ENCODE measurements at places on chromosomes 2 and 18.

- H3K36me3 ChIP-seq, result no peaks in the 10 kb centered on the region
- H3K27ac ChIP-seq, result no peak overlapping the region
- peak; percentile 74 for DNase-seq
- no peaks in the 10 kb centered on the region for H3K27me3 ChIP-seq
- no peak overlapping the region for H3K4me3 ChIP-seq
- peaks cover 11% of the 10 kb centered on the region for H3K4me1 ChIP-seq
These were observed 52.0 kb upstream of the CALCRL start for GRCh38 chr2:187499941-187500532.

DNA sequence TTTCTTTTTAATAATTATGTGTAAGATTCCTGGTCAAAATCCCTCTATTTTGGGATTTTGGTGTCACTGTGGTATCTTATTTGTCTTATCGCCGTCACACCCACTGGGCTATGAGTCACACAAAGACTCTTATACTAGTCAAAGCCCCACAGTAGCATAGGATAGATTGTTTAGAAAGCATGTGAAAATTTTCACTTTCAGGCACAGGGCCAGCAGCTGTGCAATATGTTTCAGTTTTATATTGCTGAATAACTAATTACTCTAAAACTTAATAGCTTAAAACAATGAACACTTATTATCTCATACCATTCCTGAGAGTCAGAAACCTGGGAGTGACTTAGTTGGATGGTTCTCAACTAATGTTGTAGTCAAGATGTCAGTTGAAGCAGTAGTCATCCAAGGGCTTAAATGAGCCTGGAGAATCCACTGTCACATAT lies 24.0 kb downstream of the CFAP210 start:
- no peak overlapping the region for H3K4me3 ChIP-seq
- H3K27ac ChIP-seq, result no peak overlapping the region
- H3K36me3 ChIP-seq, result no peaks in the 10 kb centered on the region
- H3K27me3 ChIP-seq, result no peaks in the 10 kb centered on the region
- H3K4me1 ChIP-seq, result peaks cover 2% of the 10 kb centered on the region
- DNase-seq, result no peak

- H3K27ac ChIP-seq, result no peak overlapping the region
- peaks cover 41% of the 10 kb centered on the region for H3K27me3 ChIP-seq
- peaks cover 8% of the 10 kb centered on the region for H3K4me1 ChIP-seq
- H3K36me3 ChIP-seq, result no peaks in the 10 kb centered on the region
These were observed 8.5 kb downstream of the ATP6V1B1 start for GRCh38 chr2:70944111-70944690.

DNA sequence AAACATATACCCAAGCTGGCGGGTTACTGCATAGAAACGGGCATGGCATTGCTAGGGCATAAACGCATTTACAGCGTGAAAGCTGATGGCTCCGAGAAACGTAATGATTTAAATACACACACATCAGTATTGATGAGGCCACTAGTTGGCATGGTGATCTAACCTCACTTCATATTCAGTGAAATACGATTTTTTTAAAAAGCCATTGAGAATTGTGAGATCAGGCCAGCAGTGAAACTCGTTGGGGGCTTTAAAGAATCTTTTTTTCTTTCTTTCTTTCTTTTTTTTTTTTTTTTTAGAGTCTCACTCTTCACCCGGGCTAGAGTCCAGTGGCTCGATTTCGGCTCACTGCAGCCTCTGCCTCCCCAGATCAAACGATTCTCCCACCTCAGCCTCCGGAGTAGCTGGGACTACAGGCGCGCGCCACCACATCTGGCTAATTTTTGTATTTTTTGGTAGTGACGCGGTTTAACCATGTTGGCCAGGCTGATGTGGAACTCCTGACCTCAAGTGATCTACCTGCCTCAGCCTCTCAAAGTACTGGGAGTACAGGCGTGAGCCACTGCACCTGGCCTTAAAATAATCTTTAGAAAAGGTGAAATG lies 2.4 kb upstream of the SMAD7 start:
- H3K4me3 ChIP-seq, result peak overlapping the region; percentile 100
- H3K27me3 ChIP-seq, result no peaks in the 10 kb centered on the region
- no peak for DNase-seq
- peaks cover 20% of the 10 kb centered on the region for H3K4me1 ChIP-seq
- H3K36me3 ChIP-seq, result peaks cover 7% of the 10 kb centered on the region

- H3K36me3 ChIP-seq, result no peaks in the 10 kb centered on the region
- no peak overlapping the region for H3K4me3 ChIP-seq
- peaks cover 10% of the 10 kb centered on the region for H3K4me1 ChIP-seq
- H3K27me3 ChIP-seq, result no peaks in the 10 kb centered on the region
- DNase-seq, result no peak
- no peak overlapping the region for H3K27ac ChIP-seq
These were observed 28.4 kb upstream of the SLC1A4 start for GRCh38 chr2:64960819-64961218.

GRCh38 chr2:11422491-11422865 lies 43.5 kb downstream of the E2F6 start:
- DNase-seq, result no peak
- H3K4me3 ChIP-seq, result no peak overlapping the region
- no peaks in the 10 kb centered on the region for H3K27me3 ChIP-seq
- H3K36me3 ChIP-seq, result no peaks in the 10 kb centered on the region

- no peak for DNase-seq
- H3K36me3 ChIP-seq, result no peaks in the 10 kb centered on the region
- H3K27me3 ChIP-seq, result no peaks in the 10 kb centered on the region
- no peak overlapping the region for H3K27ac ChIP-seq
These were observed 171.0 kb downstream of the ANAPC1 start for GRCh38 chr2:111712940-111713515.

DNA sequence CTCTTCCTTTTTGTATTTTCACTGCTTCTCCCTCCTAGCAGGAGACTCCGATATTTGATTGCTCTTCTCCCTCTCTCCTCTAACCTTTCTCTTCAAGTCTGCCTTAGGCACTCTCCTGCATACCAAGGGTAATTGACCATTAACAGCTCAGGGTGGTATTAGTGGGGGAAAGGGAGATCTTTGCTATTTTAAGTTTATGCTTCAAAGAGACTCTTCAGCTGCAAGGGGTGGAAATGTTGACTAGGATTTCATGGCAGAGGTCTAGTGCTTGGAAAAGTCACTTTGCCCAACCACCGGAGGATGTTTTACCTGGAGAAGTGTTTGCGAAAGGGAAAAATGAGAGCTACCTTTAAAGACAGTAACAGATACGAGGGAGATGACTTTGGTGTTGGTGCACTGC lies 453.7 kb downstream of the SLC4A3 start:
- no peaks in the 10 kb centered on the region for H3K36me3 ChIP-seq
- H3K27me3 ChIP-seq, result no peaks in the 10 kb centered on the region
- no peak overlapping the region for H3K27ac ChIP-seq
- H3K4me3 ChIP-seq, result no peak overlapping the region
- DNase-seq, result no peak
- H3K4me1 ChIP-seq, result peaks cover 3% of the 10 kb centered on the region

- no peaks in the 10 kb centered on the region for H3K36me3 ChIP-seq
- H3K4me1 ChIP-seq, result peaks cover 12% of the 10 kb centered on the region
- DNase-seq, result no peak
- no peak overlapping the region for H3K27ac ChIP-seq
- H3K4me3 ChIP-seq, result no peak overlapping the region
These were observed 58.2 kb downstream of the GLS start for GRCh38 chr2:190938771-190939335.

DNA sequence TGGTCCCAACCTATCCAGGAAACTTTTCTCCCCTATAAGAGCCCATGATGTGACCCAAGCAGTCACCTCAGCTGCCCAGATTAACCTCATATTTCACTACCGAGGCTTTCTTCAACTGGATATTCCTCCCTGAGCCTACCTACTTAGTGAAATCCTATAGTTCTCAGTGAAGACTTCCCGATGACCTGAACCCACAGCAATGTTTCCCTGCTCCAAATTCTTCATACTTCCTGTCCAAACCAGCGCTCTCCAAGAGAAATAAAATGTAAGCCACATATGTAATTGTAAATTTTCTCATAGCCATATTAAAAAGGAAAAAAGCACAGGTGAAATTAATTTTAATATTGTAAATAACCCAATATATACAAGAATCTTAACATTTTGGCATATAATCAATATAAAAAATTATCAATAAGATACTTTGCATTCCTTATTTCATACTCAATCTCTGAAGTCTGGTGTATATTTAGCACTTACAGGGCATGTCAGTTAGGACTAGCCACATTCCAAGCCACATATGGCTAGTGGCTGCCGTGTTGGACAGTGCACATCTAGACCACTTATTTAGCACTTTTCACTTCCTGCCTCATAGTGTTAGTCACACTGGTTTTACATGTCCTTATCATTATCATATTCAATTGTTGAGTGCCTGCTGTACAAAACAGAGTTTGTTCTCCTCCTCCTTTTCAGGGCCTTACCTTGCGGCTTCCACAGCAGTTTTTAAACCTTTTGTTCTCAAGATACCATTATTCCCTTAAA lies 1.9 kb upstream of the STAT4 start:
- H3K36me3 ChIP-seq, result no peaks in the 10 kb centered on the region
- peaks cover 12% of the 10 kb centered on the region for H3K4me1 ChIP-seq

- peak overlapping the region; percentile 19 for H3K4me3 ChIP-seq
These were observed 74.6 kb downstream of the RPRM start for GRCh38 chr2:153403940-153404339.

DNA sequence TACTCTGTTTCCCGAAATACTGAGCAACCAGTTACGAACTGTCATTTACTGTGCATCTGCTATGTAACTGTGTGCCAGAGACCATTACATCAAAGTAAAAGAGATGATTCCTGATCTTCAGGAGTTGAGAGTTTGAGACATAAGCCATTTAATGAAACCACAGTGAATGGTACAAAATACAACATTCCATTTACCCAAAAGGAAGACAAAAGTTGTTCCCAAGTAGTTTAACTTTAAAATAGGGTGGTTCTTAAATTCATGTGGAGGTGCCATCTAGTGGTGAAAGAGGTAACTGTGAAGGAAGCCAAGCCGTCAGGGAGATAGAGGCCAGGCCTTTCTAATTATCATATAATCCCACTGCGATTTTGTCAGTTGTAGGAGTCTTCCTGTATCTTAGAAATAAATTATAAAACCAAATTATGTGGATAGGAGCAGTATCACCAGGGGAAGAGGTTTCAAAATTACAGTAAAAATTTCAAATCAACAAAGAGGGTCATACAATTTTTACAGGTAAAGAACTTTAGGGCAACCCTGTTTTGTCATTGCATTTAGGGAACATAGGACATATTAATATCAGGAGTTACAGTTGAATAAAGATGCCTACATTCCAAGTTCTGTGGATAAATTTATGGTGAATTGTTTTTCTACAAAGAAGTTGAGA lies 67.7 kb downstream of the EPAS1 start:
- peaks cover 17% of the 10 kb centered on the region for H3K27me3 ChIP-seq
- no peak overlapping the region for H3K4me3 ChIP-seq
- no peaks in the 10 kb centered on the region for H3K4me1 ChIP-seq
- no peaks in the 10 kb centered on the region for H3K36me3 ChIP-seq
- no peak overlapping the region for H3K27ac ChIP-seq

DNA sequence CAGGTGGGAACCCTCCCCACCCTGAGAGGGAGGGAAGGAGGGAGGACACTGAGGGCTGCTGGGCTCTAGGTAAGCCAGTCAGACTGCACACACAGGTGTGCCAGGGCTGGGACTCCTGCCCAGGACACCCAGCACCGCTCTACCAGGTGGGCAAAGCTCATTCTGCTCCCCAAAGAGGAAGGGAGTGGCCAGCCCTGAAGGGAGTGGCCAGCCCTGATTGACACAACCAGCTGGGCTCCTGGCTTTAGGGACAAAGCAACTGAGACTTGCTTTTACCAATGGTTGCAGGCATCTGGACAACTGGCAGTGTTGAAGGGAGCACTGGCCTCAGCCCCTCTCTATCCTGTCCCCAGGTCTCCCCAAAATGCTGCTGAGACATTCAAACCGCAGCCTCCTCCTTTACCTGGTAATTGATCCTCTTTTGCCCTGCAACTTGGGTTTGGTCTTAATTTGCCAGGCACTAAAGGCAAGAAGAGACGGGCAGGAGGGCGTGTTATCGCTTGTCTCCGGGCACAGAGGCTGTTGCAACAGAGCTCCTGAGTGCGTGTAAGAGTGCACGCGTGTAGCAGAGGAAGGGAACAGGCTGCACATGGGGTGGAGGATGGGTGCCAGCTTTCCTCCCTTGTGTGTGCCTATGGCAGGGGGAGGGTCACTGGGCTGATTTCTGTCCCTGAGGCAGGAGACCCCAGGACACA lies 14.5 kb upstream of the FOSL2 start:
- H3K27ac ChIP-seq, result no peak overlapping the region
- H3K36me3 ChIP-seq, result no peaks in the 10 kb centered on the region
- H3K4me1 ChIP-seq, result no peaks in the 10 kb centered on the region

DNA sequence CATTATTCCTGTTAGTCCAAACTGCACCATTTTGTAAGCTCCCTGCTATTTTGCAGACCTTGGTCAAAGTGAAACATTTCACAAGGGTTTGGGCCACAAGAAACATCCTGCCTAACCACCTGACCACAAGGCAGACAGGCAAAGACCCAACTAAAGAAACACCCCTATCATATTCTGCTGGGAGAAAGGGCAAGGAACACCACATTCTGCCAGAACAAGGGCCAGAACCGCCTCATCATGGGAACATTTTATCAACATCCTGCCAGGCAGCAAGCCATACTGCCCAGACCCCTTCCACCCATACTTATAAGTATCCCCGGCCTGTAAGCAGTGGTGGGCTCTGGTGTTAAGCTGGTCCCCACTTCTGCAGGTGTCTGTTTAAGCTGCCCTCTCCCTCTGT lies 12.0 kb upstream of the RAB31 start:
- peak; percentile 59 for DNase-seq
- no peaks in the 10 kb centered on the region for H3K36me3 ChIP-seq
- H3K27ac ChIP-seq, result no peak overlapping the region

- H3K4me1 ChIP-seq, result no peaks in the 10 kb centered on the region
- no peak overlapping the region for H3K4me3 ChIP-seq
- no peaks in the 10 kb centered on the region for H3K27me3 ChIP-seq
- no peak for DNase-seq
- H3K36me3 ChIP-seq, result no peaks in the 10 kb centered on the region
These were observed 481.1 kb upstream of the HS6ST1 start for GRCh38 chr2:128799730-128800129.

- peaks cover 8% of the 10 kb centered on the region for H3K4me1 ChIP-seq
- H3K27ac ChIP-seq, result no peak overlapping the region
- H3K4me3 ChIP-seq, result no peak overlapping the region
- no peaks in the 10 kb centered on the region for H3K27me3 ChIP-seq
- no peak for DNase-seq
These were observed 101.8 kb downstream of the ASAP2 start for GRCh38 chr2:9308186-9308955.

DNA sequence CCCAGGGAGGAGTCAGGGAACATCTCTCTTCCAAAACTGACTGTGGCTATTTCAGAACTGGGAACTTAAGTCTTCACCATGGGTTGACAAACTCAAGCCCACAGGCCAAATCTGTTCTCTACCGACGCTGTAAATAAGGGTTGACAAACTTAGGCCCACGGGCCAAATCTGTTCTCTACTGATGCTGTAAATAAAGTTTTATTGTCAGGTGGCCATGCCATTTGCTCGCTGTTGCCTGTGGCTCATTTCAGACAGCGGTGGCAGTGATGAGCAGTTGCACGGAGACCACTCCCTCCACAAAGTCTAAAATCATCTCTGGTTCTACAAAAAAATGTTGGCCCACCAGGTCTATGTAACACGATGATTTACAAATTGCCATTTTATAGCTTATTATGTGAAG lies 160.9 kb downstream of the MYT1L start:
- no peaks in the 10 kb centered on the region for H3K27me3 ChIP-seq
- DNase-seq, result no peak
- H3K4me3 ChIP-seq, result no peak overlapping the region
- H3K36me3 ChIP-seq, result no peaks in the 10 kb centered on the region
- H3K27ac ChIP-seq, result no peak overlapping the region

- H3K36me3 ChIP-seq, result no peaks in the 10 kb centered on the region
- no peak overlapping the region for H3K27ac ChIP-seq
- H3K4me3 ChIP-seq, result no peak overlapping the region
- DNase-seq, result no peak
- peaks cover 7% of the 10 kb centered on the region for H3K4me1 ChIP-seq
These were observed 1.5 kb upstream of the TNFRSF11A start for GRCh38 chr18:62323483-62324180.

All from cardiac muscle cell (in vitro differentiated cells and primary cell).